ENCODE measurements at places on chromosomes 1 and 21.

GRCh38 chr1:58982259-58982998 lies 198.6 kb upstream of the JUN start:
- H3K36me3 ChIP-seq = peaks cover 4% of the 10 kb centered on the region
- H3K4me1 ChIP-seq = peaks cover 15% of the 10 kb centered on the region
- H3K27me3 ChIP-seq = no peaks in the 10 kb centered on the region
- no peak overlapping the region for H3K4me3 ChIP-seq

DNA sequence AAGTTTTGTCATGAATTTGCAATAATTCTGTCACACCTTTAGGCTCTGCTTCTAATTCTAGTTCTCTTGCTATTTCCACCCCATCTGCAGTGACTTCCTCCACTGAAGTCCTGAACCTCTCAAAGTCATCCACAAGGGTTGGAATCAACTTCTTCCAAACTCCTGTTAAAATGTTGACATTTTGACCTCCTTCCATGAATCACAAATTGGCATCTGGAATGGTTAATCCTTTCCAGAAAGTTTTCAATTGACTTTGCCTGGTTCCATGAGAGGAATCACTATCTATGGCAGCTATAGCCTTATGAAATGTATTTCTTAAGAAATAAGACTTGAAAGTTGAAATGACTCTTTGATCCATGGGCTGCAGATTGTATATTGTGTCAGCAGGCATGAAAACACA lies 19.7 kb upstream of the SFT2D2 start:
- H3K27me3 ChIP-seq = no peaks in the 10 kb centered on the region
- no peak for DNase-seq
- no peak overlapping the region for H3K27ac ChIP-seq
- H3K4me1 ChIP-seq = no peaks in the 10 kb centered on the region
- no peak overlapping the region for H3K4me3 ChIP-seq
- H3K36me3 ChIP-seq = peaks cover 8% of the 10 kb centered on the region

- no peak for DNase-seq
- no peaks in the 10 kb centered on the region for H3K36me3 ChIP-seq
- H3K4me3 ChIP-seq = no peak overlapping the region
Observed at GRCh38 chr21:35627462-35627861, 432.9 kb downstream of the SETD4 start.

DNA sequence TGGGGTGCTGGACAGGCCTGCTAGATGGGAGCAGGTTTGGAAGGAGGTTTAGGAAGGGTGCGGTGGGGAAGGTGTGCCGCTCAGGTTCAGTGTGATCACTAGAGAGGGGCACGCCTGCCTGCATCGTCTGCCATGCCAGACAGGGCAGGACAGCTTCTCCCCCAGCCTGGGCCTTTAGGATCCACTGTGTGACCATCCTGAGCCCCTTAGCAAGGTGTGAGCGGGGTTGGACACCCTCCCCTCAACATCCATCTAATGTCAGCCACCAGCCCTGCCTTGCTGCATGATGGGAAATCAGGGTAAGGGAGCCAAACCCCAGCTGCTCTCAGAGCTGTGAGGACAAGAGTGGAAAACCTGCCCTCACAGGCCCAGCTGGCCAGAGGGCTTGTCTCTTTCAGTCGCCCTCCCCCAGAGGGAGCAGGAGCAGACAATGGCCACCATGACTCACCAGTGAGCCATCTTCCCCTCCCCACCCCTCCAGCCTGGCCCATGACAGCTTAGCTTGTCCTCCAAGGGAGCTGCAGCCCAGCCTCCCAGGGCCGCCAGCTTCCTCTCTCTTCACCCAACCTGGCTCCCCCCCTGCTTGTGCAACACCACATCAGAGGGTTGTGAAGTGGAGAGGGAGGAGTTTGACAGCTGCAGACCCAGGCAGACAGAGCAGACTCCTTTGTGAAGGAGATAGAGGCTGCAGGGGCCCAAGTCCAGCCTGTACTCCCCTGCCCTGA lies 37.0 kb downstream of the NUAK2 start:
- H3K36me3 ChIP-seq = peaks cover 45% of the 10 kb centered on the region
- H3K27ac ChIP-seq = peak overlapping the region; percentile 99
- H3K4me3 ChIP-seq = peak overlapping the region; percentile 92
- no peaks in the 10 kb centered on the region for H3K27me3 ChIP-seq
- peaks cover 63% of the 10 kb centered on the region for H3K4me1 ChIP-seq
- DNase-seq = peak; percentile 86

DNA sequence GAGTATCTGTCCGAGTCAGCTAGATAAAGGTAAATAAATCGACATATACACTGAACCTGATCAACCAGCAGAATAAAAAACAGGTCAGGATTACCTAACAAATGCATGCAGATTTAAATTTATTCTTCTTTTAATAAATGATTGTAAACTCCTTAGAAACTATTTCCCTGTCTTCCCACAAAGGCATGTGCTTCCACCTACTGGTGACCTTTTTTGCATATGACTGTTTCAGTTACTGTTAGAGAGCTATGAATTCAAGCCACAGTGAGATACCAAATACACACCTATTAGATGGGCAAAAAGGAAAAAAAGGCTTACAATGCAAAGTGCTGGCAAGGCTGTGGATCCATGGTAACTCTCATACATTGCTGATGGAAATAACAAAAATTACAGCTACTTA lies 957.4 kb upstream of the NCAM2 start:
- H3K27me3 ChIP-seq = no peaks in the 10 kb centered on the region
- H3K4me3 ChIP-seq = no peak overlapping the region
- H3K27ac ChIP-seq = no peak overlapping the region
- DNase-seq = no peak

GRCh38 chr1:231806623-231807495 lies 180.3 kb downstream of the DISC1 start:
- no peaks in the 10 kb centered on the region for H3K4me1 ChIP-seq
- H3K4me3 ChIP-seq = no peak overlapping the region
- H3K27me3 ChIP-seq = peaks cover 4% of the 10 kb centered on the region
- no peak for DNase-seq
- no peaks in the 10 kb centered on the region for H3K36me3 ChIP-seq

GRCh38 chr1:179206812-179207211 lies 22.7 kb downstream of the ABL2 start:
- DNase-seq = no peak
- no peaks in the 10 kb centered on the region for H3K27me3 ChIP-seq
- H3K4me3 ChIP-seq = no peak overlapping the region
- H3K4me1 ChIP-seq = peaks cover 15% of the 10 kb centered on the region

DNA sequence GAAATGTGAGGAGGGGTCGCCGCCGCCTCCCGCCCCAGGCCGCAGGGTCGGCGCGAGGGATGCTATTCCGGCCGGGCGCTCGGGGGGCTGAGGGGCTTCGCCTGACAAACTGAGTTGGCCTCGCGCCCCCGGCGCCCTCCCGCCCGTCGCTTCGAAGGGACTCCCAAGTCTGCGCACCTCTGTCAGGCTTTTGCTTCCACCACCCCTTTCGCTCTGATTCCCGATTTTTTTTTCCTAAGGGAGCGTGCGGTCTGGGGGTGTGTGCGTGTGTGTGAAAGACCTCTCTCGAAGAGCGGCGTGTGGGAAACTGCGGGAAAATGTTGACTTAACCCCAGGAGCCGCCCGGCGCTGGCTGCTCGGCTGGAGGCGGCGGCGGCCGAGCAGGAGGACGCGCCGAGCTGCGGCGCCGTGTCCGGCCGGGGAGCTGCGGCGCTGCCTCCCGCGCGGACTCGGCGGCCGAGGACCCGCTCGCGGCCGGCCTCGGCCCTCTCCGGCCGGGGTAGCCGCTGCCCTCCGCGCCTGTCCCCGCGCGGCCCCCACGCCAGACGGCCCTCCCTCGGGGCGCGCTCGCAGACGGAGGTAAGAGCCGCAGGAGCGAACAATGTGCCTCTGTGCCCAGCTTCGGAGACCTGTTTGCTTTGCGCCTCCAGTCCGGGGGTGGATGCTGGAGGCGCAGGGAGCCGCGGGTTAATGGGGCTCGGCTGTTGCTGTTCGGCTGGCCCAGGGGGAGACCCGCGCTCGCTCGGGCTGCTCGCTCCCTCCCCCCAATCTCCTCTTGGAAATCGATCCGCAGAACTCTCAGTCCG lies 1.1 kb downstream of the ADGRL2 start:
- no peaks in the 10 kb centered on the region for H3K4me1 ChIP-seq
- no peak for DNase-seq
- H3K4me3 ChIP-seq = no peak overlapping the region
- H3K27ac ChIP-seq = no peak overlapping the region

DNA sequence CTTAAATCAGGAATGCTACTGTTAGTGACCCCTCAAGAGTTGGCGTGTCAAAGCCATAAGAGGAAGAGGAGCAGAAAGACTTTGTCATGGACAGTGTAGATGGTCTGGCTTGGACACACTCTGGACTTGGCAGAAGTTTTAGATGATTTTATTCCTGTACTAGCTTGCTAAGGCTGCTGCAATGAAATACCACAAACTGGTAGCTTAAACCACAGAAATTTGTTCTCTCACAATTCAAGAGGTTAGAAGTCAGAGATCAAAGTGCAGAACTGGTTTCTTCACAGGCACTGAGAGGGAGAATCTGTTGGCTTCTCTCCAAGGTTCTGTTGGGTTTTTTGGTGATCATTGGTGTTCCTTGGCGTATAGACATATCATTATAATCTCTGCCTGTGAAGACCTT lies 869.8 kb upstream of the B3GALT2 start:
- no peaks in the 10 kb centered on the region for H3K36me3 ChIP-seq
- peaks cover 28% of the 10 kb centered on the region for H3K4me1 ChIP-seq
- H3K27ac ChIP-seq = peak overlapping the region; percentile 74
- H3K27me3 ChIP-seq = no peaks in the 10 kb centered on the region
- DNase-seq = no peak

GRCh38 chr1:19338323-19338762 lies 26.2 kb downstream of the SLC66A1 start:
- no peak overlapping the region for H3K4me3 ChIP-seq
- H3K27me3 ChIP-seq = no peaks in the 10 kb centered on the region
- peaks cover 3% of the 10 kb centered on the region for H3K4me1 ChIP-seq
- H3K36me3 ChIP-seq = peaks cover 57% of the 10 kb centered on the region
- no peak overlapping the region for H3K27ac ChIP-seq

DNA sequence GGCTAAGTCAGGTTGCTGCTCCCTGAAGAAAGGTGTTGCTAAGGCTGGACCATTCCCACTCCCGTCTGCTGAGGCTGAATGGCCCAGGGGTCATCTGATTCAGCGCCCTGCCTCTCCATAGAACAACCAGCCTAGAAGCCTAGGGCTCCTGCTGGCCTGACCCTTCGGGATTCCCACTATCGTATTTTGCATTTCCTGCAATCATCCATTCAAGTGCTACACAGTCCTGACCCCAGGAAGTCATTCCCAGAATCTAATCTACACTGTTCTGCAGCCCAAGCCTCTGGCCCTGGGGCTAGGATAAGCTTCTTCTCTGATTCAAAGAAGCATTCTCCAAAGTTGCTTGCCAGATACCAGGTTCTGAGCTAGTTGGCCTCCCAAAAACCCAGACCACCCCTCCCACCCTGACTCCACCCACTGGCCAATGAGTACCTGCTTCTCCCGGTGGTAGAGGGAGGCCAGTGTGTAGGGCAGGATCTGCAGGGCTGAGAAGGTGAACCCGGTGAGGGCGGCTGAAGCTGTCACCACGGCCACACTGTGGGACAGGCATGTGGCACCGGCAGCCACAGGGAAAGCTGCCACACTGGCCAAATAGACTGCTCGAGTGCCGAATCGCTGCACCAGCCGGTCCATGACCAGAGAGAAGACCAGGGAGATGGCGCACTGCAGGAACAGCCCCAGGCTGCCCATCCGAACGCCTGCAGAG lies 18.7 kb downstream of the SLC45A3 start:
- no peak overlapping the region for H3K27ac ChIP-seq
- peaks cover 42% of the 10 kb centered on the region for H3K27me3 ChIP-seq
- H3K4me1 ChIP-seq = peaks cover 4% of the 10 kb centered on the region
- H3K4me3 ChIP-seq = no peak overlapping the region
- DNase-seq = no peak

DNA sequence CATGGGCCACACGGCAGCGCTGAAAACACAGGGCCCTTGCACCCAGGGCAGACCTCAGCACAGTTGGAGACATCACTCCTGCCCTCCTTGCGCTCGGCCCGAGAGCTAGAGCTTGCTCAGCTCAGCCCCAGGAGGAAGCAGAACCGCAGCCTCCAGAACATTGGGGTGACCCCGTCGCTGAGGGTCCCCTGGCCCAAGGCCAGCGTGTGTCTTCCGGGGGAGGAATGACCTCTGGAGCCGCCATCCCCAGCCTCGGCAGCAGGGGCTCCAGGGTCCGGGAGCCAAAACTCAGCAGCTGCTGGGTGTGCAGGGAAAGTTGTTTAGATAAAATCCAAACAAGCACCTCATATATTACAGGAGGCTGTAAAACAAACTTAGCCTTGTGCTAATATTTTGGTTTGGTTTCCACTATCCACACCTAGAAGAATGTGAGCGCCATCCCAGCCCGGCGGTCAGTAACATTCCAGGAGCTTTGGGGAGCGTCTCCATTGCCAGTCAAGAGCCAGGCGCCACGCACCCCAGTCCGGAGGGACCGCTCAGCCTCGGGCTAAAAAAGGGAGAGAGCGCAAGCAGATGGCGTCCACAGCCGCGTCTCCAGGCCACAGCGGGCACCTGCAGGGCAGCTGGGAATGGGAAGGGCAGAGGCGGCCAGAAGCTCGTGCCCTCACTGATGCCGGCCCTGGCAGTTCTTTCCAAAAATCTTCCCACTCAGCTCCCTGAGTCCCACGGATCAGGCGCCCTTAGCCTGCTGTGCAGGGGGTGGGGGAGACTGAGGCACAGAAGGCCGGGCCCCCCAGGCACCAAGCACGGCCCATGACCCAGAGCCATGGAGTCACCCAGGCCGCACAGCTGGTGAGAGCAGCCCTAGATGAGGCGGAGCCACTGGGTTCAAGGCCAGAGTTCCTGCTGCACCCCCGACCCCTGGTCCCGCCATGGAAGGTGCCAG lies 52.0 kb downstream of the SLX9 start:
- H3K27me3 ChIP-seq = no peaks in the 10 kb centered on the region
- no peak overlapping the region for H3K27ac ChIP-seq
- H3K4me3 ChIP-seq = no peak overlapping the region
- no peak for DNase-seq
- H3K4me1 ChIP-seq = no peaks in the 10 kb centered on the region
- peaks cover 3% of the 10 kb centered on the region for H3K36me3 ChIP-seq

GRCh38 chr1:82752046-82752445 lies 951.3 kb downstream of the ADGRL2 start:
- H3K27me3 ChIP-seq = no peaks in the 10 kb centered on the region
- no peak overlapping the region for H3K27ac ChIP-seq
- no peak for DNase-seq
- H3K36me3 ChIP-seq = no peaks in the 10 kb centered on the region
- no peaks in the 10 kb centered on the region for H3K4me1 ChIP-seq

- peaks cover 3% of the 10 kb centered on the region for H3K36me3 ChIP-seq
- no peak for DNase-seq
- peaks cover 8% of the 10 kb centered on the region for H3K4me1 ChIP-seq
- H3K27ac ChIP-seq = no peak overlapping the region
- peaks cover 7% of the 10 kb centered on the region for H3K27me3 ChIP-seq
- no peak overlapping the region for H3K4me3 ChIP-seq
Observed at GRCh38 chr21:43367296-43367695, 59.6 kb downstream of the SIK1 start.

- H3K36me3 ChIP-seq = no peaks in the 10 kb centered on the region
- H3K27ac ChIP-seq = no peak overlapping the region
- no peaks in the 10 kb centered on the region for H3K4me1 ChIP-seq
- DNase-seq = no peak
- H3K27me3 ChIP-seq = peaks cover 19% of the 10 kb centered on the region
- H3K4me3 ChIP-seq = no peak overlapping the region
Observed at GRCh38 chr1:29569971-29570634, 333.8 kb downstream of the PTPRU start.
